Stimulated activated naive CD8-positive, alpha-beta T cell treated with anti-CD3 and anti-CD28 coated beads, Interleukin-15, Interleukin-2, amounts not matched to agents 100 U/mL and 50 U/mL, for 24 hours (primary cell): ENCODE measurements at places on chromosomes 7 and 10.

DNA sequence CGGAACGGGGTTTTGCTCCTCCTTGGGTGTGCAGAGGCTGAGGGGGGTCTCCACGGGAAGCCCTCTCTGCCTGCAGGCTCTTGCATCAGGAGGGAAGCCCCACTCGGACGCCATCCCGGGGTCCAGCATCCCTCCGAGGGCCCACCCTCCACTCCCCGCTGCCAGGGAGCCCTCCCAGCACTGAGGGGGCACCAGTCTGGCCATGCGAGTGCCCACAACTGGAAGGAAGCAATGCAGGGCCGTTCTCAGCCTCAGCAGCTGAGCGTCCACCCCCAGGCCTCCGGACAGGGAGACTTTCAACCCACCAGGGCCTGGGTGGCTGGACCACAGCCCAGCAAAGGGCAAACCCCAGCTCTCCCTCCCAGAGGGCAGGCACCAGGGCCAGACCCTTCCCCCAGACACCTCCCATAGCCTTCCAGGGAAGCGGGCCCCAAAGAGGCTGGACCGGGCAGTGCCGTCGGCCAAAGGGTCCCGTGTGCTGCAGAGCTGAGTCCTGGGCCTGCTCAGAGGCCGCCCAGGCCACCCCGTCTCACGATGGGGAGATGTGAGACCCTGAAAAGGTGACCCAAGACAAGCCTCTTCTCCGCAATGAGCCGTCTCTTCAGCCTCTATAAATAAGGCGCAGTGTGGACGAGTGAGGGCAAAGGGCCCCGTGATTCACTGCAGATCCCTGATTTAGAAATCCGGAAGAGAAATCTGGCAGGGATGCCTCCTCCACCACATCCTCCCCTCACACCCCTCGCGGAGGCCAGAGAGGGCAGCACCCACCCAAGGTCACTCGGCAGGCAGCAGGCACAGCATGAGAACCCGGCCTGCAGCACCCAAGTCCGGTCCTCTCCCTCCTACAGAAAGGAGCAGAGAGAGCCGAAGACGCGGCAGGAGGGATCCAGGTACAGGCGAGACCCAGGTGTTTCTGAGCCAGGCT lies 81.9 kb upstream of the DNAAF5 start:
- DNase-seq, result no peak

DNA sequence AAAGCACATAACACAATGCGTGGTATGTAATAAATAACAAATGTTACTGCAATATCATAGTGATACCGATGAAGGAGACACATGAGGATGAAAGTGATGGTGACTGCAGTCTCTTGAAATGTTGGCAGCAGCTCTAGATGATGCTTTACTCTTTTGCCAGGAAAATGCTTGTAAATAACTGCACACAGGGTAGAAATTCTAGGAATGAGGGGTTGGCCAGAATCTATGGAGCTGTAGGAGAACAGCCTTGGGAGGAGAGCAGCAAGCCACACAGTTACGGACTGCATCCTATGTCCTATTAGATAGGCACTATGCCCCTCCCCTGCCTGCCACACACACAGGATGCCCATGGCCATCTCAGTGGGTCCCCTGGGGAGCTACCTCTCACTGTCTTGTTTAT lies 97.6 kb upstream of the GSDME start:
- no peak for DNase-seq

DNA sequence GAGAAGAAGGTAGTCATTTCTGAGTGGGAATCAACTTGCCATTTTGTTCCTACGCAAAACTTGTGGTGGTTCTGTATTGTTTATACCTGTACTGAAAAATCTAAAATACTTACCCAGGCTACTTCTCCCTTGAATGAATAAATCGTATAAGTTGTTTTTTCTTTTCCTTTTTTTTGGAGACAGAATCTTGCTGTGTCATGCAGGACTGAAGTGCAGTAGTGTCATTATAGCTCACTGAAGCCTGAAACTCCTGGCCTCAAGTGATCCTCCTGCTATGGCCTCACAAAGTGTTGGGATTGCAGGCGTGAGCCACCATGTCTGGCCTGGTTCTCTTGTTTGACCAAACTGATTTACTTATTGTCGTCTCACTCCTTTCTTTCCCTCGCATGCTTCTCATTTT lies 27.9 kb downstream of the LUC7L2 start:
- DNase-seq, result no peak

DNA sequence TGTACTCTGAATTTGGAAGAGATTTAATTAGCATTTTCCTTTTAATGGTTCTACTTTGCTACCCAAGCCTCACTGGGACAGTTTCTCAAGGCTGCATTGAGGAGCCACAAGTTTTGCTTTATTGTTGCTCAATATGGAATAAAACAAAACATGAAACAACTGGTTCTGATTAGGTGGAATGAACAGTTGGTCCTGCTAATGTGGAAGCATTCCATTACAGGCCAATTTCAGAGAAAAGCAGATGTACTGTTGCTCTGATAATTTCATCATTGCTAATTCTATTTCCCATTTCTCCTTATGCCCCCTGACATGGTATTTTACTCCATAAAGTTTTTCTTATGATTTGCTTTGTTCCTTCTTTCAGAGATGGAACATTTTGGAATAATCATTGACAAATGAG lies 66.0 kb upstream of the PAPSS2 start:
- no peak for DNase-seq

DNA sequence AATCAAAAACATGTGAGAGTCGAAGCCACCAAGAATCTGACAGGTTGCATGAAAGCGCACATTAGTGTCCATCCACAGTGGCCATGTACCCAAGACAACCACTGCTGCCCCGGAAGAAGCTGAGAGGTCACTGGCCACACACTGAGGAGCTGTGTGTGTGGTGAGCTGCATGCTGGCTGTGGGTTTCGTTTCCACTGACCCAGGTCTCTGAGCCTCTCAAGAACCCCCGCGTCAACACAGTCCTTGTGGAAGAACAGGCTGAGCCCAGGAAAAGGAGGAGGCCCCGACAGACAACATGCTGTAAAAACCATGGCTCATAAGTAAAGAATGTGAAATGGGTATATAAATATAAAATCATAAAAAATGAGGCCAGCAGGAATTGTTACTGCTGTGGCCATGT lies 8.2 kb downstream of the VIPR2 start:
- no peak for DNase-seq

GRCh38 chr10:74058658-74059057 lies 60.7 kb downstream of the VCL start:
- peak; percentile 11 for DNase-seq

DNA sequence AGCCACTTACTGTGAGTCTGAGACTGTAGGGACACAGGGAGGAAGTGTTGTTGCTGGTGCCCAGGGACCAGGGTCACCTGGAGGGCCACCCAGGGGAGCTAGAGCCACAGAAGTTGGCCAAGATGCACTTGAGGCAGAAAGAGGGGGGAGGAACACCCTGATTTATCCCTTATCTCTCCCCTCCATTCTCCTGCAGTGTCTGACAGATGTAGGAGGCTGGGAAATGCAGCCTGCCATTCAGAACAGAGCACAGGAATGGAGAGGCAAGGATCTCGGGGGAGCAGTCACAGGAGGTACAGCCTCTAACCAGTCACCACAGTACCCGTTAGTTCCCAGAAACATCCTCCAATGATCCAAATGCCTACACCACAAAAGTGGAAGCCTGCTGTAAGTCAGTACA lies 118.4 kb upstream of the SLC26A5 start:
- no peak for DNase-seq

DNA sequence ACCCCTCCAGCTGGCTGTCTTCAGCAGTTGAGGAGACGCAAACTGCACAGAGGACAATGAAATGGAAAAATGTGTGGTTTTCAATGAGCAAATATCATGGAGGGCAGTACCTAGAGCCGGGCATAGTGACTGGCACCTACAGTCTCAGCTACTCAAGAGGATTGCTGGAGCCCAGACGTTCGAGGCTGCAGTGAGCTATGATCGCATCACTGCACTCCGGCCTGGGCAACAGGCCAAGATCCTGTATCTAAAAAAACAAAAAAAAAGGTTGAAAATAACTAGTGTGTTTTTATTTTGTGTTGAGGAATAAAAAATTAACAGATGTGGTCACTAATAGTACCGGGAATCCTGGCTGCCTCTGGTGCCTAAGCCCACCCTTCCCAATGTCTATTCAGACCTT lies 345.5 kb downstream of the GALNT17 start:
- no peak for DNase-seq

GRCh38 chr7:133480868-133481267 lies 228.0 kb downstream of the EXOC4 start:
- DNase-seq, result no peak

- DNase-seq, result no peak
These were observed 109.8 kb downstream of the PRLHR start for GRCh38 chr10:118485641-118486040.

- DNase-seq, result no peak
These were observed 48.4 kb downstream of the GRID2IP start for GRCh38 chr7:6502886-6503285.

GRCh38 chr10:21463436-21463835 lies 62.0 kb downstream of the SKIDA1 start:
- no peak for DNase-seq

GRCh38 chr10:103921750-103922195 lies 3.8 kb upstream of the STN1 start:
- DNase-seq, result no peak

GRCh38 chr10:87803831-87804230 lies 14.2 kb downstream of the ATAD1 start:
- DNase-seq, result no peak

DNA sequence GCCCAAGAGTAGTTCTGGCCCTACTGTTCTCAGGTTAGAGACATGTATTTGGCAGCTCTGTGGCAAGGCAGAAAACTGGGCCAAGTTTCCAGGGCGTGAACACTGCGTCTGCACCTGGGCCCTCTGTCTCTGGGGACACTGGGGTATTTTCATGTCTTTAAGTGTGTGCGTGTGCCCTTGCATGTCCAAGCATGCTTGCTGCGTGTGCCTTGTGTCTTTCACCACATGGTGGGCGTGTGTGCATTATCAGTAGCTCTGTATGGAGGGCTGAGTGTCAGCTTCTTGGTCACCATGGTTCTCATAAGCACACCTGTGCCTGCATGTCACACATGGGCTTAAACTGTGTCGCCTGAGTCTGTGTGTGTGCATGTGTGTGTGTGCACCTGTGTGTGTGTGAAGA lies 69.3 kb downstream of the HIPK2 start:
- DNase-seq, result no peak

DNA sequence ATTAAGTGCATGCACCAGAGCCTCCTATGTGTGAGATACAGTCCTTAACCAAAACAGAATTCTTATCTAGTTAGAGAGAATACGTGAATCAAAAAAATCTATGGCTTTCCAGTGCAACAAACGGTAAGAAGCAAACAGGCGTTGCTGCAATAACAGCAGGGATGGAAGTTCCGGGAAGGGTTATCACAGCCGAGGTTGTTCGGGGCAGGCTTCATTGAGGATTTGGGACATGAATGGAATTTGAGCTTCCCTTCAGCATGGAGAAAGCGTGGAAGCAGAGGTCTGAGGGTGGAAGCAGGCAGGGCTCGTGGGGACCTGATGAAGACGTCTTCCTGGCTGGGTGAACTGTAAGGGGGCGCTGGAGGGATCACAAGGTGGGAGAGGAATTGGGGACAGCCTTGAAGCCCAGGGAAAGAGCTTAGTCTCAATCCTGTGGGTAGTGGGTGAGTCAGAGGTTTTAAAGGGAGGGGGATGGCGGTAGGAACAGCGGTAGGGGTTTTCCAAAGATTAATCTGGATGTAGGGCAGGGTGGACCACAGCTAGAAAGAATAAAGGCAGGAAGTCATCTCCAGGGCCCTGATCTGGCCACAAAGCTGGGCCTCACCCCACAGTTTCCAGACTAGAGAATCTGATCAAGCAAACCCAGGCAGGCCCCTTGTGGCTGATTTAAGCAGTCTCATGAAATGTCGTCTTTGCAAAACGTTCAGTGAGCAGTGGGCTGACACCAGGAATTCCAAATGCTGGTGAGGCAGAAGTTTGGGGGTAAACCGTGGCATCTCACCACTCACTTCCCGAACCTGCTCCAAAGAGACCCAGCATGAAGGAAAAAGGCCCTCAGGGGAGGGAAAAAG lies 65.1 kb downstream of the CALML3 start:
- DNase-seq, result no peak

DNA sequence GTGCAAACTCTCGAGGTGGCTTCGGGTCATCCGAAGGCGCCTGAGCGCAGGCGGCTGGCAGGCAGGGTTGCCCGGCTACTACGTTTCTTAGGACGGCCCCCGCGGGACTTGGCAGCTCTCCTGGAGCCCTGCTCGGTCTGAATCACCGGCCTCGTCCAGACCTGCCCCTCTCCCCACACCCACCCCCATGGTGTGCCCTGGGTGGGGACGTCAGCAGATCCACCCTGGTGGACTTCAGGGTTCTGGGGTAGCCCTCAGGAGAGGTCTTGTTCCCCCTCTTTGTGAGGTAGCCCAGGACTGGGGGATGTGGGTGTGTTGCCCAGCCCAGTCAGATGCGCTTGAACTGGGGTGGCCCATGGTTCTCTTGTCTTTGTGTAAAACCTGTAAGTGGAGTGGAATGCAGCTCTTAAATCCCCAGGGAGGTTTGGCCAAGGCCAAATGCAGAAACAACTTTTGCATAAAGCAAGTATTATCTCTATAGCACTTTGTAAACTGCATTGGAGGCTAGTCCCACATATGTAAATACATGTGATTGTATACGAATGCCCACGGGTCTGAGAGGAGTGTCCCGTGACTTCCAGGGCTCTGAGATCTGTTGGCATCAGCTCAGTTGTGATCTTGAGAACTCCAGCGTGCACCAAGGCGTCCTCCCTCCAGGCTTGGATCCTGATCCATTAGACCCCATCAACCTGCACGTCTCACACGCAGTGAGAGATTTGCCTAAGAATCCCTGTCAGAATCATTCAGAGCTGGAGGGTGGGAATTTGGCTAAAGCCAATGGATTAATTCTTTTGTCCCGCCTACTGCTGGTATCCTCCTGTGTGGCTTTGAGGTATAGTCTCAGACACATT lies 1.8 kb downstream of the PFKFB3 start:
- no peak for DNase-seq

GRCh38 chr10:62636825-62637248 lies 167.7 kb upstream of the ADO start:
- no peak for DNase-seq

DNA sequence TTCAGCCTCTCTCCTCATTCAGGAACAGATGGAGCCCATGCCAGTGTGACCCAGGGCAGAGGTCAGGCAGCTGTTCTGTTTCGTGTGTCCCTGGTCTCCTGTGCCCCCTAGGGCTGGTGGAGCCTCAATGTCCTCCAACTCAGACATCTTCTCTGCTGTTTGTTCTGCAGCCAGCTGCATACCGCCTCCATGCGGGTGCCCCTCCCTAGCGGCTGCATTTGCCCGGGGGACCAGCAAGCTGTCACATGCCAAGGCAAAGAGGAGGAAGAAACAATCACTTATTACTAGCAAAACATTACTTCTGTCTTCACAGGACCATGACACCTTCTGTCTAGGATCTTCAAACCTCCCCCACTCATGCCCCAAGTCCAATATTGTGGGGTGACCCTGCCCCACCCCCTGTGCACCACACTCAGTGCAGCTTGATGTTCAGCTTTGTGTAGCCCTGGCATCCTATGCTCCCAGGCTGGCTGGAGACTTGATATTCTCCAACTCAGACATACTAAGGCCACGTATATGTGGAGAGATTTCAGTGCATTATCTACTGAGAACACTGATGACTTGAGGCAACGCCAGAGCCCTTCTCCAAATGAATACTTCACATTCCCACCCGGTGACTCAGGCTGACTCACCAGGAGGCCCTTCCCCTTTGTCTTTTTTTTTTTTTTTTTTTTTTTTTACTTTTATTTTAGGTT lies 188.9 kb downstream of the SKIDA1 start:
- peak; percentile 5 for DNase-seq

GRCh38 chr10:123429706-123430221 lies 236.4 kb upstream of the GPR26 start:
- DNase-seq, result no peak
